ENCODE measurements at places on chromosomes 5 and 9.

DNA sequence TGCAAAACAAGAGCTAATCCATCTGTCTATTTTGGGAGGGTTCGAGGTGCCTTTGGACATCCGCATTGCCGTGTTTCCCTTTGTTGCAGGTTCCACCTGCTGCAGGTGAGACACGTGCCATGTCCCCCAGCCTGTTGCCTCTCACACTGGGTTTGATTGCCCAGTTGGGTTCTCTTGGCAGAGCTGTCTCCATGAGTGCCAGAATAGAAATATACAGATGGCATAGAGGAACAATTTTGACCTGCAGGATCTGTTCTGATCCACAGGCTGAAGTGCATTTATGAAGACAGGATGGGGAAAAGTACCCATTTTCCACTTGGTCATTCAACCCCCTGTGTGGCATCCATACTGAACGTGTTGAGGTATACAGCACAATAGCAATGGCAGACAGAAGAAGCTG is 178.1 kb downstream of the SGCD start:
- no peak for DNase-seq

DNA sequence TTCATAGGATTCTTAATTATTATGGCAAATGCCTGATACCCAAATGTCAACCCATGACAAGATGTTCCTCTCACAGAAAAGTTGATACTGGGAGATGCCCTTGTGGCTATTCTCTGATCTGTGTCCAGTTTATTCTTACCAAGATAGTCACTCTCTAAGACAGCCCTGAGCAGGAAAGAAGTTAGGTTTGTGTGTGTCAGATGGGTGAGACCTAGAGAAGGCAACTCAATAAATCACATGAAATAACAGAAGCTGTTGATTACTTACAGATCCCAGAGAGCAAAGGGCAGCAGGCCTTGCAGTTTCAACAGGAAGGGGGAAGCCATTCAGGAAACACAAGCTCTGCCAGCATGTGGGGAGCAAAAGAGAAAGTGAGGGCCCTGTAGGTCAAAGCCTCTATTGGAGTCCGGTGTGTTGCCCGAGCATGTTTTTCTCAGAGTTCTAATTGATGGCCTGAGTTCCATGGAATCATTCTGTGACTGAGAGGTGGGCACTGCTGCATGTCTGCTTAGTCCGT is 1193.7 kb upstream of the CDH18 start:
- no peak for DNase-seq

GRCh38 chr9:79829566-79830302 is 258.0 kb downstream of the TLE4 start:
- DNase-seq, result no peak

GRCh38 chr5:64680289-64680688 is 10.0 kb upstream of the SHISAL2B start:
- no peak for DNase-seq

- DNase-seq, result no peak
Observed at GRCh38 chr9:114240216-114240615, 82.7 kb upstream of the ORM1 start.

- DNase-seq, result no peak
Observed at GRCh38 chr5:81302596-81302995, 1.2 kb downstream of the ZCCHC9 start.

DNA sequence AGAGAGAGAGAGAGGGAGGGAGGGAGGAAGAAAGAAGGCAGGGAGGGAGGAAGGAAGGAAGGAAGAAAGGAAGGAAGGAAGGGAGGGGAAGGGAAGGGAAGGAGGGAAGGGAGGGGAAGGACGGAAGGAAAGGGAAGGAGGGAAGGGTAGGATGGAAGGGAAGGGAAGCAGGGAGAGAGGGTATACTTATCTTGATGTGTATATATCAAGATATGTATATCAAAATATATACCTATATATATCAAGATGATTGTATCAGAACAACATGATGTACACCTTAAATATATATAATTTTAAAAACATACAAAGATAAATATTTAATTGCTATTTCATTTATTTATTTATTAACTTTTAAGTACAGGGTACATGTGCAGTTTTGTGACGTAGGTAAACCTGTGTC is 96.8 kb upstream of the ADAMTS16 start:
- no peak for DNase-seq

DNA sequence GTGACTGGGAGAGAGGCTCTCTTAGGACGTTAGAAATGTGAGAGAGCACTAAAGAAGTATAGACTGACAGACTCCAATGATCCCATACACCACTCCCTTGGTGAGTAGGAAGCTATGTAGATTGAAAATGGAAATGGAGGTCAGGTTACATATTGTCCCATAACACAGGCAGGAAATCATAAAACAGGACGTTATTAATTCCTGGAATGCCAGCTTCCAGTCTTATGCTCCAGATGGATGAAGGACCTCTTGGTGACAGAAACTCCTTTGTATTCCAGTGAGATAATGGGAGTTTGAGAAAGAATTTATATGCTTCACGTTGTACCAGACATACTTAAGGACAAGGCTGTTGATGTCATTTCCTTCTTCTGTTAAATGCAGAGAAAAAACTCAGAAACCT is 338.2 kb upstream of the ITGA1 start:
- no peak for DNase-seq

DNA sequence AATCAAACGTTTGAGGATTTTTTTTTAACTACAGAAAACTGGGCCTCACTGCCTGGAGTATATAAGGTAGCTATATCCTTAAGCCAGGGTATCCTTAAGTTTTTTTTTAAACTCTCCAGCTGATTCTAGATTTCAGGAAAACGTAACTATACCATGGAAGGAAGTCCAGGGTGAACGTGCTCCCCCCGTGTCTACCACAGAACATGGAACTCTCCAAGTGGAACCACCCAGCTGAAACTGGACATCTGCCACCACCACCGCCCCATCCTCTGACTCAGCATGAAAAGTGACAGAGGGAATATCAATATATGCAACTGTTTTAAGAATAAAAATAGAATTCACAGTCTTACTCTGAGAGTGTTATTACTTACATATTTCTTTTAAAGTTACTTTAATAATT is 61.3 kb downstream of the DROSHA start:
- DNase-seq, result no peak

DNA sequence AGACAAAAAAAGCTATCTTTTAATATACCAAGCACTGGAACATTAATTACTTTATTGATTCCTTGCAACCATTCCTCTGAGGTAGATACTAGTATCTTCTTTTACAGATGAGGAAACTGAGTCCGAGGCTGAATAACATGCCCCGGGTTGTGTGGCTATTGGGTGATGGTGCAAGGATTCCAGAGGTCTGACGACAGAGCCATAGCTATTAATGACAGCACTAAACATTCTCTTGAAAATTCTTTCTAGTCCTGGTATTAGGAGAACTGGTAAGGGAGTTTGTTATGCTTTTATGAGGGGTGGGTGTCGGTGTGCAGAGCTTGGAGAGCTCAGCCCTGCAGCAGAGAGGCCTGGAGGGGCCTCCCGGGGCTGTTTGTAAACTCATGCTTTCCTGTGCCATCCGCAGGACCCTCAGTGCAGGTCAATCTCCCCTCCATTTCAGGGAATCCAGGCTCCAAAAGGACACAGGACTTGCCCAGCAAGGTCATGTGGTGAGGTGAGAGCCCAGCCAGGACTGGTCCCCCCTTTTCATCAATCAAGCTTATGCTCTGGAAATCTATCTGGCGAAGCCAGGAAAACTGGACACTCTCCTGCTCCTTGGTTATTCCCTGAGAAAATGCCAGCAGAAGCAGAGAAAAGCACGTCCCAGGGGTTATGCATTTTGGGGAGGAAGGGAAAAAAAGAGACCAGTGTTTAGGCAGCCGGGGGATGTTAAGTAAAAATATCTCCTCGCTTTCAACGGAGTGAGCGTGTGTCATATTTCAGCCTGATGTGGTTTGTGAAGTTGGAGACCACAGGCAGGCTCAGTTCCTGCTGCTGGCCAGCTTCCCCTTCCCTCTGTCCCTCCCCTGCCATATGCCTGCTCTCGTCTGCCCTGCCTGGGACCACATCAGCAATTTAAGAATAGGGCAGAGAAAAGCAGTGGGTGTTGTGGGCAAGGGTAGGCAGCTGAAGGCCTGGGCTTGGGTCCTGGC is 3.7 kb downstream of the GSN start:
- no peak for DNase-seq

GRCh38 chr5:74257645-74258313 is 382.7 kb downstream of the ENC1 start:
- no peak for DNase-seq

DNA sequence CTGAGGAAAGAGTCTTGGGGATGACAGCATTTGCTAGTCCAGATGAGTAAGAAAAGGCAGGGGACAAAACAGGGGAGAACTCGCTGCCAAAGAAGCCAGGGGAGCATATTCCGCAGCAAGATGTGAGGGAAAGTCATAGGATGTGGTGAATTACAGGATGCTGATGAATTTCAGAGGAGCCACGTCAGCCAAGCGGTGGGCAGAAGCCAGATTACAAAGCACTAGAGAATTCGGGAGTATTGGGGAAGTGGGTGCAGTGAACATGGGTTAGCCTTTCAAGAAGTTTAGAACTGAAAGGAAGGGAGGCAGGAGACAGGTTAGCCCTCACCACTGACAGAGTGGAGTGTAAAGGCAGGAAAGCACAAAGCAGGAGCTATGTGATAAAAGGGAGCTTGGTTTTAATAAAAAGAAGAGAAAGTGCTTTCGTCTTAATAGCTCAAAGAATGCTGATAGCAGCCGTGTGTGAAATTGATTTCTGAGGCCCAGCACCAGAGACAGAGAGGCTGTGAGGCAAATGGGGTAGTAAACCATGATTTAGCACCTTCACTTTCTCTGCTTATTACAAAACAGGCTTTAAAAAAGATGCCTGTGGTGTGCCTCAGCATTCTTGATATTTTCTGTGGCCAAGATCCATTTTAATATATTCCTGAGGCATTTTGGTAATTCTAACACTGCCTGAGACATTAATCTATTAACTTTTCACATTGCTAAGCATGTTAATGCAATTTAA is 16.9 kb downstream of the ADAMTSL1 start:
- DNase-seq, result no peak

- DNase-seq, result no peak
Observed at GRCh38 chr9:120931231-120932085, 4.9 kb upstream of the TRAF1 start.

GRCh38 chr9:127118597-127119319 is 3.7 kb downstream of the ANGPTL2 start:
- DNase-seq, result no peak

GRCh38 chr9:7341571-7341970 is 458.0 kb downstream of the DMAC1 start:
- no peak for DNase-seq

GRCh38 chr9:94017939-94018531 is 62.9 kb upstream of the BARX1 start:
- DNase-seq, result no peak

DNA sequence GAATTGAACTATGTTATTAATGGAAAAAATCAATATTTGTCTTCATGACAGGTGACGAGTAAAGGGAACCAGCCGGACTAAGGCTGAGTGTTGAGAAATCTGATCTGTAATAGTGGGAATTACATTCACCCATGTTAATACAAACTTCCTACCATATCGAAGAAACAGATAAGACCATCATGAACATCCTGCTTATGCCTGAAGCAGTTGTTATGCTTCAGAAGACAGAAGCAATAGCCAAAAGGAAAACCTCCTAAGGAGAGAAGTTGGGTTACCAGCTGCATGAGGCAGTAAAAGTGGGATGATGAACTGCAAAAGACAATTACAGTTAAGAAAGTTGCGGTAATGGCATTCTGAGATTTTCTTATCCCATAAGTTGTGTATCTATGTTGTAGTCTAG is 281.5 kb downstream of the GABRB2 start:
- no peak for DNase-seq

DNA sequence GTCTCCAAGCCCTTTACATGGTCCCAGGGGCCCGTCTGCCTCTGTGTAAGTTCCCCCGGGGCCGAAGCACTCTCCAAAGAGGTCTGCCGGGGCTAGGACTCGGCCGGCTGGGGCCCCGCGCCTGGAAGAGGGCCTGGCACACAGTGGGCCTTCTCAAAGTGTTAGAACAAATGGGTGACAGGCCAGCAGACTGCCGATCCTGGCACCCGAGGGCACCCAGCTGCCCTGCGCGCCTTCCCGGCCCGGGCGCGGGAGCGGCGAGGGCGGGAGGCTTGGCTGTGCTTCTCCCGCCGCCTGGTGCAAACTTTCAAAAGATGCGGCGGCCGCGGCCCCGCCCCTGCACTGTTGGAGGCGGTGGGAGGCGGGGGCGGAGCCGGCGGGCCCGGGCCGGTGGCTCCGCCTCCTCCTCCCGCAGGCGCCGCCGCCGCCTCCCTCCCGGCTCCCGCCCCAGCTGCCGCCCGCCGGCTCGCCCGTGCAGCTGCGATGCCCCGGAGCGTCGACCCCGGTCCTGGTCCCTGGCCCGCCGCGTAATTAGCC is at the start of gene NEURL1B:
Gene NEURL1B, plus strand, starts transcription at position 442 of the 537 bp plus-strand sequence. CDS start 144 bp downstream, outside the sequence.
- DNase-seq, result no peak

DNA sequence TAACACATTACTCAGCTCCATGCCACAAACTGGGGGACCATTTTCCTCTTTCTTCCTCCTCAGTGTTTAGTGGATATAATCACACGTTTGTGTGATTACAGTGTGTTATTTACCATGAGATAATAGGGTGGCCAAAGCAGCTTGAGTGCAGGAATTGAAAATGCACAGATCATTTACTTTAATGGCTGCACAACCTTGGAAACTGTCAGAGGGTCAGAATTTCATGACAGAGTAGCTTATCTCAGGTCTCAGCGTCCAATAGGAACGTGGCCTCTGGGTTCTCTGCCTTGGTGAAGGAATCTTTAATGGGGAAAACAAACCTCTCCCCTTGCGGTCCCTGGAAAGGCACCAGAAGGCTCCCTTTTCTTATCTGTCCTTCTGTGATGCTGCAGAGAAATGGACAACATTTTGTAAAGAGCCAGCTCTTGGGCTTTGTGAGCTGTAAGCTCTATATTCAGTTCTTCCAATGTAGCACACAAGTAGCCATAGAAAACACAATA is 87.4 kb upstream of the CD180 start:
- no peak for DNase-seq

- no peak for DNase-seq
Observed at GRCh38 chr5:110386782-110387181, 339.7 kb downstream of the TMEM232 start.

DNA sequence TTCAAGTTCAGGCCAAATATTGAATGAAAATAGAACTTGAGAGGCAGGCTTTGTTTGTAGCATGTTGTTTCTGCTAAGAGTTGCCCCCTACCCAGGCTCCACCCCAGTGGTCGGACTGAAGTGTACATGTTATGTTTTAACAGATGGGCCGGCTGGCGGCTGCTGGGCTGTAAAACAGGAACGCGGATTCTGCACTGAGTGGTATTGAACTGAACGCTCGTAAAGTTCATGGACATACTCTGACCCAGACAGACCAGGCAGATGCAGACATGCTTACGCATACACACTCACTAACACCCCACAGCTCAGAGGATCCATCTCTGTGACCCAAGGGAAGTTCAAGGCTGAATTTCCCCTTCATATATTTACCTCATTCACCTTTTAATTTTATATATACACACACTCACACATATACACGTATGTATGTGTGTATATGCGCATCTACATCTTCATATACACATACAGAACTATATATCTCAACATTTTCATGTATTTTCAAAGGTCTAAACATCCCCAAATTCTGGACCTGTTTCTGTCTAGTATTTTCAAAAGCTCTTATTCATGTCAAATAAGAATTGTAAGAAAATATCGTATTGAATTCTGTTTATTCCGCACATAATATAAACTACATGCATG is 1.4 kb downstream of the MARCHF3 start:
- no peak for DNase-seq

Measured in NCI-H187 treated with DMSO at 0.1 percent for 48 hours (cell line).